ENCODE measurements at places on chromosomes 1 and 21. TPM values are rescaled to one million over a fixed set of nuclear protein-coding genes. Genes with fewer than 3 reads are reported as not detected.

The UBL4B gene
- total RNA-seq, result not detected

DNA sequence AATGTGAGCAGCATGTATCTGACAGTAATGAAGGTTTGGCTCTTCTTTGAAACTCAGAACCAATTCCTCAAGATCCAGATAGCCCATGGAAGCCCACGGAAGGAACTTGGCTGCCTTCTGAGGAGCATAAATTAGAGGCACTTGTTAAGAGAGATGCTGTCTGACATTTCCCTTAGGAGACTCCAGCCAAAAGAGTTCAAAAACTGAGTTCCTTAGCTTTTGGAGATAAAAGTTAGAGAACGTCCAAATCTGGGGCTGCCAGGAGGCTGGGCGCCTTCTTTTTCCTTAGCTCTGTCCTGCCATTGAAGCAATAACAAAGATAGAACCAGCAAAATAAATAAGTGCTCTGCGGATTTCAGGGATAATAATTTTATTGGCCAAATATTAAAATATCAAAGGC lies 439.6 kb upstream of the USP24 start:
- H3K27me3 ChIP-seq, result no peaks in the 10 kb centered on the region
- no peak overlapping the region for H3K4me3 ChIP-seq
- no peak overlapping the region for H3K27ac ChIP-seq
- peaks cover 8% of the 10 kb centered on the region for H3K4me1 ChIP-seq
- no peaks in the 10 kb centered on the region for H3K36me3 ChIP-seq

The ZNF695 gene
- total RNA-seq, result 22.3 TPM

GRCh38 chr21:25558123-25558522 lies 49.2 kb downstream of the MRPL39 start:
- DNase-seq, result no peak
- no peak overlapping the region for H3K27ac ChIP-seq
- H3K4me3 ChIP-seq, result no peak overlapping the region
- H3K36me3 ChIP-seq, result no peaks in the 10 kb centered on the region
- H3K4me1 ChIP-seq, result no peaks in the 10 kb centered on the region
- peaks cover 6% of the 10 kb centered on the region for H3K27me3 ChIP-seq

DNA sequence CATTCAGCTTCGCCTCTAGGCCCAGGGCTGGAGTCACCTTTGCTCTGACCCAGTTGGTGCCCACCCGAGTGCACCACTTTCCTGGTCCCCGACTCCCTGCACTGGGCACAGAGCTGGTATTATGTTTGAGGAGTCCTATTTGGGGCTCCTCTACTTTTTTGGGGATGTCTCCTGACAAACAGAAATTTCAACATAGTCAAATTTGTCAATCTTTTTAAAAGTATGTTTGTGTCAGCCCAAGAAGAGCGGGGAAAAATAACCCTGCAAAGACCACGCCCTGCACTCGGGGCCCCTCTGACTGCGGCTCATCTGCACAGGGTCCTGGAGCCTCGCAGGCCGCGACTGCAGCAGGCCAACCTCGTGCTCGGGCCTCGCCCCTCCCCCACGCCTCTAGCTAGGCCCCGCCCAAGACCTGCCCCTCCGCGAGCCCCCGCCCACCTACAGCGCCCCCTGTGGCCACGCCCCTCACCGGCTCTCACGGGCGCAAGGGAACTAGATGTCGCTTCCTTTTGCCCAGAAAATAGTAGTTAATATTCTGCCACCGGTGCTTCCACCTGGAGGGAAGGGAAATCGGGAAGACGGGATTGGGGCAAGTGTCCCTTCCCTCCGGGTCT lies 11.4 kb downstream of the FAM229A start:
- H3K36me3 ChIP-seq, result peaks cover 6% of the 10 kb centered on the region
- H3K4me3 ChIP-seq, result peak overlapping the region; percentile 91
- no peaks in the 10 kb centered on the region for H3K4me1 ChIP-seq
- DNase-seq, result peak; percentile 79
- peaks cover 3% of the 10 kb centered on the region for H3K27me3 ChIP-seq
- H3K27ac ChIP-seq, result no peak overlapping the region

- H3K4me3 ChIP-seq, result no peak overlapping the region
- no peaks in the 10 kb centered on the region for H3K36me3 ChIP-seq
- DNase-seq, result no peak
- H3K27ac ChIP-seq, result no peak overlapping the region
- no peaks in the 10 kb centered on the region for H3K4me1 ChIP-seq
These were observed 41.8 kb upstream of the TTC22 start for GRCh38 chr1:54842963-54843362.

The IVL gene
- total RNA-seq, result not detected

The AIM2 gene
- 1.1 TPM for total RNA-seq

GRCh38 chr1:14292520-14292919 lies 306.0 kb upstream of the KAZN start:
- H3K36me3 ChIP-seq, result peaks cover 14% of the 10 kb centered on the region
- no peak overlapping the region for H3K27ac ChIP-seq
- H3K27me3 ChIP-seq, result no peaks in the 10 kb centered on the region
- no peak for DNase-seq

DNA sequence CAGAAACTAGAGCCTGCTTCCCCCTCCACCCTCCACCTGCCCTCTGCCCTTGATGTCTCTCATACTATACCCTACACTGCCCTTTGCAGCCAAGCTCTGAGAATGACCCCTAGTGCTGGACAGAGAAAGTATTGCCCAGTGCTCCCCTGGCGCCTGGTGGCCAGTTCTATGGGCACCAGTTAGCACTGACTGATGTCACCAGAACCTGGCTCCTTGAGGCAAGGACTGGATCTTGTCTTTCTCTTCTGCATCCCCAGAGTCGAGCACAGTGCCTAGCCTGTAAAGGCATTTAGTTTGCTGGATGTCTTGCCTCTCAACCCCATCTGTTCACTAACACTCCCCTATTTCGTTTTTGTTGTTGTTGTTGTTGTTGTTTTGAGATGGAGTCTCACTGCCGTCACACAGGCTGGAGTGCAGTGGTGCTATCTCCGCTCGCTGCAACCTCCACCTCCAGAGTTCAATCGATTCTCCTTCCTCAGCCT lies 5.9 kb downstream of the PHLDA3 start:
- DNase-seq, result peak; percentile 77
- H3K27me3 ChIP-seq, result no peaks in the 10 kb centered on the region
- H3K36me3 ChIP-seq, result no peaks in the 10 kb centered on the region
- H3K4me3 ChIP-seq, result no peak overlapping the region
- H3K4me1 ChIP-seq, result no peaks in the 10 kb centered on the region
- no peak overlapping the region for H3K27ac ChIP-seq

The TIE1 gene
- 1.2 TPM for total RNA-seq

GRCh38 chr1:99171184-99171813 lies 93.0 kb upstream of the PLPPR4 start:
- DNase-seq, result peak; percentile 39
- H3K4me3 ChIP-seq, result no peak overlapping the region

The COL9A2 gene
- total RNA-seq, result 4.5 TPM

DNA sequence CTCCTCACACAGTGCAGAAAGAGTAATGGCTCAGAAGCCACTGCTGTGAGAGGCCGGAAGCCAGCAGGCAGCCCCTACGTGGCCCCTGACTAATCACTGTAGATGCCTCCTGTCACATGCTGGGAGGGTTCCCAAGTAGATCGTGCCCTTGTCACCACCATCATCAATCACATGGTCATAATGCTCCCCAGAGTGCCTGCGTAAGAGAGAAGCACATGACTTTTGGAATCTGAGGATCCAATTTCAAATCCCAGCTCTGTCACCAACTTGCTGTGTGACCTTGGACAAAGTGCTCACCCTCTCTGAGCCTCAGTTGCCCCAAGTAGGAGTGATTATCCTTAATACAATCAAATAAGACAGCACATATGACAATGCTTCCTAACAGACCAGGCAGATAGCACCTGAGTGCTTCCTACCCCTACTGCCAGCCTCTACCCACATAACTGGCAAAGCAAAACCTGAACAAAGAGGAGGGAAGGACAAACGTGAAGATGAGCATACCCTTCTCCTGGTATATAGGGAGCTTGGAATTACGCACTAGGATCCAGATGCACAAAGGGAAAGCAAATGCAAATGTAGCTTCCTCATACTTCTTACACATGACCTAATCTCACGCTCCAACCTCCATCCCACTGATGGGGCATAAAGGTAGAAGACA lies 65.7 kb downstream of the SDC3 start:
- no peaks in the 10 kb centered on the region for H3K27me3 ChIP-seq
- H3K27ac ChIP-seq, result no peak overlapping the region
- no peak overlapping the region for H3K4me3 ChIP-seq
- no peak for DNase-seq
- H3K4me1 ChIP-seq, result peaks cover 7% of the 10 kb centered on the region
